ENCODE measurements at places on chromosomes 16 and 17.

DNA sequence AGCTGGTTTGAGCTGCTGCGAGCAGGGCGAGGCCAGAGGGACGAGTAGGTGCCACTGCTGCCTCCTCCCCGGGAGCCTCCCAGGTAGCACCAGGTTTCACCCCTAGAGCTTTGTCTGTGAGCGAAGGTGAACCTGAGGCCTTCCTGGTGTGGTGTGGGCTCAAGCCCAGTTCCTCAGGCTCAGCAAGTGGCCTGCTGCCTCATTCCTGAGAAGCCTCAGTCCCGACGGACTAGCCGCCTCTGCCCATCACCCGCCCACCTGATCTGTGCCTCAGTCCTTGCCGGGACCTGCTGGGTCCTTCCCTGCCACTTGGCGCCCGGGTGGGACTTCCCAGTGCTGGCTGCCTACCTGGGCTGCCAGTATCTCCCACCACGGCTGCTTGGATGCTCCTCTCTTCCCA is 1.7 kb downstream of the NLRC3 start:
- no peak for DNase-seq

- DNase-seq: peak; percentile 6
Measured at GRCh38 chr16:83040174-83040573, 413.4 kb downstream of the CDH13 start.

- no peak for DNase-seq
Measured at GRCh38 chr17:44793885-44794842, 35.4 kb downstream of the ADAM11 start.

GRCh38 chr16:89918453-89919347 is at the start of gene MC1R:
MC1R (plus strand) TSS chr16:89918862; CDS start chr16:89919259, 397 bp downstream.
- DNase-seq: no peak

- no peak for DNase-seq
Measured at GRCh38 chr16:23306199-23307100, 4.3 kb downstream of the SCNN1B start.

DNA sequence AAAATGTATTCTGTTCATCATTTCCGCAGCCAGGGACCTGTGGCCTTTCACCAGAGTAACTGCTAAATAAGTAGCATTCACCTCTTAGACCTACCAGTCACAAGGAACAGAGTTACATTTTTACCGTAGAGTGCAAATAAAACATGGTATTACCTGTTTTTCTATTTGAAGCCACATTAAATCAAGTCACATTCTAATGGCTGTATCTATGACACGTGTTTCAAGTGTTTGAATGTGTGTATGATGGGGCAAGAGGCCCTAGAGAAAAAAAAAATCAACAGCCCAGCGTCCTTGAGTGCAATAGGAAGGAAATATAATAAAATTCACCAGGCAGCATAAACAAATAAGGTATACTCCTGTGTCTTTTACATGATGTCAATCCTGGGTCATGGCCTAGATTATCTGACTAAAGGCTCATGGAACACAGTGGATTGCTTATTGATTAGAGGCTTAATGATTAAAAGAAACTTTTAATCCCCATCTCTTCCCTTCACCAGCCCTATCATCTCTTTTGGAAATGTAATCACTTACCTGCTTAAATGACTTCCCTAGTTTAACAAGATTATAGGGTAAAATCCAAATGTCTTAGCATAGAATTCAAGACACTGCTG is 168.7 kb upstream of the CDH5 start:
- DNase-seq: no peak

DNA sequence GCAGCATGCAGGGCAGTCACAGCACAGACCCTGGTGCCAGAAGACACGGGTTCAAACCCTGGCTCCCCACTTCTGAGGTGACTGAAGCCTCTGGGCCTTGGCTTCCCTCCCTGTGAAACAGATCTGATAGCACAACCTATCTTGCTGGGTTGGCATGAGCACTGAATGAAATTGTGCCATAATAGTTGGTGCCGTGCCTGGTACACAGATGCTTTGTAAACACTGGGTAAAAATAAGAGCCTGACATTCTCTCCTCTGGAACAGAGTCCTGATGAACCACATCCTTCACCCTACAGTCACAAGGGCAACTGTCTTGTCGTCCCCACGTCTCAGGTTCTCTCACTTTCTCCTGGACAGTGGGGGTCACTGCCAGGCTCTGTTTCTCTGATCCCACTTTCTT is 35.7 kb downstream of the NOS2 start:
- DNase-seq: no peak

- DNase-seq: no peak
Measured at GRCh38 chr17:50943575-50943933, 77.4 kb upstream of the TOB1 start.

DNA sequence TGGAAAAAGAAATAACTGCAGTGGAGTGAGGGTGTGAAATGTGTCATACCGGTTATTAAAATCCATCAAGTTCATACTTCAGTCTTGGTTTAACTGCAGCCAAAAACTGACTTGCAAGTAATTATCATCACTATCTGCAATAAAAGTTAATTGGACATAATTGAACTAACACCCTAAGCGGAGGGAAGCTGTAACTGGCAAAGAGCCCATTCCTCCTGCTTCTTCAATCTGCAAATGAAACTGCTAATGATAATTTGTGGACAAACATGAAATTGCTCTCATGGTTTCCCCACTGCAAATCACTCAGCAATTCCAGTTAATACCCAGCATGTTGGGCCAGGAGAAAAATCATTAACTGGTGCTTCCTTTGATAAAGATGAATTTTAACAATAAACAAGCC is 46.5 kb downstream of the FAM222B start:
- no peak for DNase-seq

DNA sequence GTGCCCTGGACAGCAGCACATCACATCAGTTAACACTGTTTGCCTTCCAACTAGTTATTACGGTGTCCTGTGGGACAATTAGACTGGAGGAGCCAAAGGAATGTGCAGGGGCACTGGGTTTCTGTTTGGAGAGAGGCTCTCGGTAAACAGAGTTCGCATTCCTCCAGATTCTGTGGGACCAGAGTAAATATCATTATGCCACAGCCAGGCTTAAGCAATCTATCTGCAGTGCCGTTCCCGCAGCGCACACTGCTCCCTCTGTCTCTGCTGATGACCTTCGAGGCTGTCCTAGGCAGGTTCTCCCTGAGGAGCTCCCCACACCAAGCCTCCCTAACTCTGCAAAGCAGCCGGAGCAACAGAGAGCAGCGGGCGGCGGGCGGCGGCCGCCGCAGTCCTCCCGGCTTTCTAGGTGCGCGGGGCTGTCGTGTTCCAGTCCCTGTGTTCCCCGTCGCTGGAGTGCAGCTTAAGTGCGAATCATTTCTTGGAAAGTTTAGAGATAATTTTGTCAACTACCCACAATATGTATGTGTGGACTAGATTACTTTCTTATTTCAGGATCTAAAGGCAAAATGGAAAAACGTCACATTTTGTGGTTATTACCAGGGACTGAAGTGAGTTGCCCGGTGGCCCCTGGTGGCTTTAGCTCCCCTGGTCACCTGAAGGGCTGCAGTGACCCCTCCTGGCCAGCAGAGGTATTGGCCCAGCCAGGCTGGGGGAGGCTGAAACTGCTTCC is 43.3 kb downstream of the PGS1 start:
- peak; percentile 32 for DNase-seq

DNA sequence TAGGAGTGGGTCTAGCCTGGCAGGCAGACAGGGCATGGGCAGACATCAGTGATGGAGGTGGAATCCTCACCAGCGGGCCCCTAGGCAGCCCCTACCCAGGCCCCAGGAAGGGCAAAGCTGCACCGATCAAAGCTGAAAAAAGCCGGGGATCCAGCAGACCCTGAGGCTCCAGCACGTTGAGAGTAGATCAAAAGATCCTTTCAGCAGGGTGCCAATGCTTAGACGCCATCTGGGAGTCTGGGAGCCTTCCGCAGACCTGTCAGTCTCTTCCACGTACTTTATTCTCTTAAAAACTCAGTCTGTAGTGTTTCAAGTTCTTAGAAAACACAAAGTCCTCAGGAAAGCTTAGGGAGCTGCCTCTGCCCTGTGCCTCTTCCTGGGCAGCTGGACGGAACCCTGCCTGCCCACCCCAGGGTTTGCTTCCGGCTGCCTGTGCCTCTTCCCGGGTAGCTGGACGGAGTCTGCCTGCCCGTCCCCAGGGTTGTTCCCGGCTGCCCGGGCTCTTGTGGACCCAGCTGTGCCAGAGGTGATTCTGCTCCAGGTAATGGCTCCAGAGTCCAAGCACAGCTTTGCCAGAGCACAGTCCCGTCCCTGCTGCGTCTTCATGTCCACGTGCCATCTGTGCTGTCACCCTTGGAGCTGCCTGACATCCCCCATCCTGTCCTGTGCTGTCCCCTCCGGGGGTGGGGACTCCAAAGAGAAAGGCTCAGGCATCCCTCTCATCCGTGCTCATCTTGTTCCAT is 50.8 kb upstream of the PVALEF start:
- DNase-seq: no peak

GRCh38 chr16:11354407-11354732 is 9.1 kb downstream of the RMI2 start:
- DNase-seq: no peak

GRCh38 chr17:55322453-55322985 is 57.8 kb downstream of the HLF start:
- DNase-seq: no peak

- DNase-seq: peak; percentile 52
Measured at GRCh38 chr17:43006639-43007551, at the start of gene IFI35. IFI35 (plus strand) TSS chr17:43006784; CDS start chr17:43006948, 164 bp downstream.

DNA sequence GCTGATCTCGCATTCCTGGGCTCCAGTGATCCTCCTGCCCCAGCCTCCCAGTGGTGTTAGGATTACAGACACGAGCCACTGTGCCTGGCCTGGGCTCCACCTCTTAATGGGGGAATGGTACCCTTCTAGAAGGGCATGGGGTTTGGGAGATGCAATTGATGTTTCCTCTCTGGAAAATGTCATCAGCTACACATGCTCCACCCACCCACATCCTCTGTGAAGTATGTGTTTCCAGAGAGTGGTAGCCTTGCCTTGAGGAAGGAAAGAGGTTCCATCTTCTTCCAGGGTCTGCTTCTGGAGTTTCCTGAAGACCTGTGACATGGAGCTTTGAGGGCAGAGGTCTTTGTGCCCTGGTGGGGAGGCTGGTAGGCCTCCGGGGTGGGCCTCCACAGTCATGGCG is 45.2 kb upstream of the GSE1 start:
- DNase-seq: no peak

- DNase-seq: no peak
Measured at GRCh38 chr17:12727881-12728280, 61.4 kb upstream of the ARHGAP44 start.

DNA sequence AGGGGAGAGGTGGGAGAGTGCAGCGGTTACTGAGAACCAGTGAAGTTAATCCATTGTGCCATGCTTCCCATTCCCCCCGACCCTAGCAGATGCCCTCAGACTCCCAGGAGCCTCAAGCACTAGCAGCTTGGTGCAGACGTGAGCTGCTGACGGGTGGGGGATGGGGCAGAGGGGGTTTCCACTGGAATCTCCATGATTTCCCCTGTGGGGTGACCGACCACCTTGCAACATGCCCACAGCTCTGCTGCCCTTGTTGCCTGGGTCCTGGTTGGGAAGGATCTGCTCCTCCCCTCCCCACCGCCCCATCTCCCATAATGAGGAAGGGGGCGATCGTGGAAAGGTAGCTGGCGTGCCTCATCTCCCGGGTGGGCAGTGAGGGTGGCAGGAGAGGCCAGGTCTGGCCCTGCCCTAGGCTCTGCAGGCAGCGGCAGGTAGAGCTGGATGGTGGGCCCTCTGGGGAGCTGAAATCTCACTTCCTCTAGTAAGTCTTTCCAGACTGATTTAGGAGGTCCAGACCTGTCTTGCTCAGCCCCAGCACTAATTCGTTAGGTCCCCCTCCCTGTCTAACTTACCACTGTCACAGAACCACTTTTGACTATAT is 9.6 kb downstream of the FLOT2 start:
- no peak for DNase-seq

GRCh38 chr17:59479141-59479540 is 86.3 kb upstream of the DHX40 start:
- no peak for DNase-seq

GRCh38 chr17:44209786-44210341 is 9.6 kb downstream of the UBTF start:
- DNase-seq: no peak

DNA sequence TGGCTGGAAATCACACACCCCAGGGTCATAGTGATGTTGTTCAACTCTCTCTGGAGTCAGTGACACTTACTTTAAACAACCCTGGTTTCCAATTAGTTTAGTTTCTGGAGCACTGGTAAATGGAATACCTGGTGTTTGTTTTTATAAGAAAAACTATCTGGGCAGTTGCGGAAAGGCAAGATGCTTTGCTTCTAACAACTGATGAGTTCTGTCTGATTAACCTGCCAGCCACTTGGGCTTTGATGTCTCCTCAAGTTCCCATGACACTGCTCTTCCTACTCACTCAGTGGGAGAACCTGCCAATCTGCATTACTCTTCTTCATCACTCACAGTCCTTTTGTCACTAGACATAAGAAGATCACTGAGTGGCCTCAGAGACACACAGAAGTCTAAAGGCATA is 78.7 kb upstream of the MTMR4 start:
- no peak for DNase-seq

GRCh38 chr16:61887903-61888302 is 148.3 kb downstream of the CDH8 start:
- no peak for DNase-seq

DNA sequence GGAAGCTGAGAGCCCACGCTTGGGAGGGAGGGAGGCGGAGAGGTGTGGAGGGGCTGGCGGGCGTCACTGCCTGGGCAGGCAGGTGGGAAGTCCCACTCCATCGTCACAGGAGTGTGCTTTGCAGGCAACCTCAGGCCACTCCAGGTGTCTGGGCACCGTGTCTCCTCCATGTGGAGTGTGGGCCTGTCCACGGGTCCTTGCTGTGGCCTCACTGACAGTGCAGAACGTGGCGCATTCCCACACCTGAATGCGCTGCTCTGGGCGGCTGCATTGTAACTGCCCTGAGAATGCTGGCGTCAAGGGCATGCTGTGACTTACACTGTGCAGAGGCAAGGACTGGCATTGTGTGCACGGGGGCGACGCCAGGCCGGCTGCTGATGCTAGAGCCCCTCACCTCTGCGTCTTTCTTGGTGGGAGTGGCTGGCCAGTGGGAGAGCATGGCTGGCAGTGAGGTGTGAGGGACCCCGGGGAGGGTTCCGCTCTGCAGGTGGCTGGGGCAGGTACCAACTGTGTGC is 66.4 kb downstream of the BANP start:
- no peak for DNase-seq

DNA sequence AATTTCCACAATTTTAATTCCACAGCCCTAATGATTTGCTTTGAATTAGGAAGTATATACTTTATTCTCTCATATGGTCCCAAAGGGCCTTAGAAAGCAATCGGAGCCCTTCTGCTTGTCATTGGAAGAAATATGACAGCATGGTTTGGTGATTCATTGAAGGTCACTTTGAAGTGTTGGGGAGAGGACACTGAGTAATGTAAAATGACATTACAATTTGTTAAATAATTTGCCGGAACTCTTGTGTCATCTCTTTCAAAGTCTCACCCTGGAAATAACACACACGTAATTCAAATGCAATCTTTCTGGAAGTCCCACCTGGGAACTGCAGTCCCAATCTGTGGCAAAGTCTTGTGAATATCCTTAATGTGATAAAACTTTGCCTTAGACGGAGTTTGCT is 59.8 kb downstream of the BMERB1 start:
- no peak for DNase-seq

All from AG04450 (cell line).